ENCODE measurements at places on chromosomes 3 and 15.

DNA sequence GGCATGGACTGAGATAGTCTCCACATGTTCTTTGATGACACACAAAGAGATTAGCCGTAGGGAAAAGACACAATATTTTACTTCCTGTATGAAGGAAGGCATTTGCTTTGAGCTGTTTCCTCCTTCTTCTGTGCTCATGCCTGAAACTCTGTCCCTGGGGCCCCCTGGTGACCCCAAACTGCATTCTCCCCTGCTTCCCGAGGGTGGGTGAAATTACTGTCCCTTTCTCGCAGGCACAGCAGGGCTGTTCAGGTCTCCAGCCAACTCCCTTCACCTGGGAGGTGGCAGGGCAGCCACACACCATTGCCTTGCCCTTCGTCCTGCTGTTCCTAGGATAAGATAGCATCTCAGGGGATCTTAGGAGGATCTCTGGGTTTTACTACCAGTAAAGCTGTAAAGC is 79.2 kb downstream of the GABRG3 start:
- no peak for DNase-seq

DNA sequence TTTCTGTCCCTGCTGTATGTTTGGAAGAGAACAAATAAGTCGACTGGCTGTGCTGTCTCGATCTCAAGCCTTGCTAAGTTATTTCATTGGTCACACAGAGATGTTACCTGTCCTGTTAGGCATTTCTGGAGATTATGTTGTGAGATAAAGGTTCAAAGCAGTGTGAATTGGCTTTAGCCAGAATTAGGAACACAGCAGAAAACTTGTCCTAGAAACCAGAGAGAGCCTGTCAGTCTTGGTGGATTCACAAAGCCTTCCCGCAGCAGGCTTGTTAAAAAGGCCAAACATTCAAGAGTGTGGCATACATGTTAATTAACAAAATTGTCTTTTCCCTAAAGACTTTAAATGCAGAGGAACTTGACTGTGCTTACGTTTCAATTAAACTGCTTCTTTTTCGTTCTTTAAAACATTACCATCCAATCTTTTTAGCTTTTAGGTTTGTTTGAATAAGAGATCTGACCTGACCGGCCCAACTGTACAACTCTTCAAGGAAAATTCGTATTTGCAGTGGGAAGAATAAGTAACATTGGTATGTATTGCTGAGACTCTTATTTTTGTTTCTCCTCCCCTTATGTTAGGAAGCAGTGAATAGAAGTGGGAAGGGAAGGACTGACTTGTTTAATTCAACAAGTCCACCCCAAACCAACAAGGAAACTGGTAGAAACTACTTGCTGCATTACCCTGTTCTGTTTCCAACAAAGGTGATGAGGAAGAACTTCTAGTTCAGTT is 25.2 kb downstream of the ABHD2 start:
- DNase-seq: no peak

DNA sequence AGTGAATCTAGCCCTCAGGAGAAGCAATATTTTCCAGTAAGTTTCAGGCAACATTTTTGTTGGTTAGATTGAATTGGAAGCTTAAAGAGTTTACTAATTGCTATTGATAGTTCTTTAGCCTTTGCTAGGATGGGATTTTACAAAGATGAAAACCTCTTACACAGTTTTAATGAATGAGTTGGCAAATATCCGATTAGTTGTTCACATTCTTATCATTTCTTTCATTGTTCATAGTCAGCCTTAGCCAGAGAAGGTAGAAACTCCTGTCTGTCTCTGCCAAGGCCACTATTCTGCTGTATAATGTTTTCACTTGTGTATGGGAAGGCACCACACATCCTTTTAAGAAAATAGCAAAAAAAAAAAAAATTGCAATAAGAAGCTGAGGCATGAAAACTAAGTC is 222.0 kb upstream of the MANF start:
- DNase-seq: no peak

- no peak for DNase-seq
Measured at GRCh38 chr3:120111898-120112297, 17.7 kb upstream of the GSK3B start.

- no peak for DNase-seq
Measured at GRCh38 chr3:182570946-182571594, 222.2 kb upstream of the ATP11B start.

DNA sequence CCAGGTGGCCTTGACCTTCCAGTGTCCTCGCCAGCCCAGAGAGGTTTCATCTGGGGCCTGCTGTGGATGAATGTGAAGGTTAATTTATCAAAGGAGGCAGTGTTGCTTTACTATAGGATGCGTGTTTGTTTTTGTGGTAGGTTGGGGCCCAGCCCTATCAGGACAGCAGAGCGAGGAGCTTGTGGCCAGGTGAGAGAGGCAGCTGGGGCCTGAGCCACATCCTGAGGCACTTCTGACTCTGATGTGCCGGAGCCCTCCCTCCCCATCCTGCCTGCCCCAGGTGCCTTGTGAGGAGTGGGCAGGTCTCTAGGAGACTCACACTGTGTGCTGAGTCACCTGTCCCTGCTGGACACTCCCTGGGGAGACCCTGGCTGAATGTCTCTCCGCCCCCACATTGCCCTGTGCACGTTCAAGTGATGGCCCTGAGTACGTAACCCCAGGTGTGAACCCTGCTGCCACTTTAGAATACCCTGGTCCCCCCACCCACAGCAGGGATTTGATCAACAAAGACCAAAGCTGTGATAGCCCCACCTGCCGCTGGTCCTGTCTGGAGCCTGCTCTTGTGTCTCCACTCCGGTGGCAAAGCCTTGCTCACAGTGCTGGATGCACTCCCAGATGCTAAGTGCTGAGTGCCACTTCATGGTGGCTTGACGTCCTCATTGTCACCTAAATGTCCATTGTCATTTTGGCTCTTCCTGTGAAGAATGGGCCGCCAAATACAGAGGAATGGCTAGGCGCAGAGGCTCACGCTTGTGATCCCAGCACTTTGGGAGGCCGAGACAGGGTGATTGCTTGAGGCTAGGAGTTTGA is 16.0 kb downstream of the FBLN2 start:
- DNase-seq: no peak

DNA sequence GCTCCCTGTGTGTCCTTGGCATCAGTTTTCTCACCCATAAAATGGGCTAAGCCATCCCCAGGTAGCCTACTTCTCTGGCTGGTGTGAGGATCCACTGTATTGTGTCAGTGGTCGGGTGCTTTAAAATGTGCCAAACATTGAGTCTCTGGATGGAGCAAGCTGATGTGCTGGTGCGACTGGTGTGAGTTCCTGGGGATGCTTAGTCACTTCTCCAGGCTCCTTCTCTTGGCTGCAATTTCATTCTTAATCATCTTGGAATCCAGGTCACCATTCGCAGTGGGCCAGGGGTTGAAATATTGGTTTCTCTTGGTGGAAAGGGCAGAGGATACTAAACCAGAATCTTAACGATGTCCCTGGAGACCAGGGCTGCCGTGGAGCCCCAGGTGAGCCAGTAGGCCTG is 29.3 kb downstream of the SCN5A start:
- DNase-seq: no peak

- DNase-seq: no peak
Measured at GRCh38 chr3:156271508-156271907, 151.1 kb downstream of the KCNAB1 start.

DNA sequence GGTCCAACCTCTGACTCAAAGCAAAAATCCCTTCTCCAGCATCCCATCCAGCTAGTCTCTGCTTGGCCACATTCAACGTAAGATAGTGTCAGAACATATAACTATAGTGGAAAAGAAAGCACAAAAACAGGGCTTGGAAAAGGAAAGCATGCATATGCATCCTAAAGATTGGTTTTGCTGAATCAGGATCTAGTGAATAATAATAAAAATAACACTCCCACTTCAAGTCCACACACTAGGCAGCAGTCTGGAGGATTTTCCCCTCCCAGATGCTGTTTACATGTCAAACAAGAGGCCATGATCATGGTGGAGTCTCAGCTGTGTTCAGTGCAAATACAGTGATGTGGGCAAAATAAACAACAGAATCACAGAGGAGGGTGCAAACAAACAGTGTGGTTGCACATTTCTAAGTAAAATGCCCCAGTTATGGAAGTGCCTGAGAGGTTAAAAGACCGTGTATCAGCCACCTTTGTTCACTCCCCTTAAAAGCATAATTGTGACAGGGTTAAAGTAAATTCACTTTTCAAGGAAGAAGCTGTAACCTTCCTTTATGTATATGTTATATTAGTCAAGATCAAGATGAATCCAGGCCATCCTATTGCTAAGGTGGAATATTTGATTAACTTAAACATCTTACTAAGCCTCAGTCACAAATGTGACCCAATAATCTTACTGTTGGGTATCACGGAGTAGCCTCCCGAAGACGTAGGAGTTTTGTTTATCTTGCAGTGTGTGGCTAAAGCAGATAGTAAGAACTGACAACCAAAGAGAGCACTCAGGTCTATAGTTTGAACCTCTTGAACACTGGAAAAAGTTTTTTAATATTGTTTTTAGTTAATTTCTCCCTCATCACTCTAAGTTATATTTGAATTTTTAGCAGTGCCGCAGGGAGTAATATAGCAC is 424.5 kb downstream of the SOX2 start:
- no peak for DNase-seq

GRCh38 chr3:81732642-81733041 is 28.8 kb downstream of the GBE1 start:
- no peak for DNase-seq

- DNase-seq: no peak
Measured at GRCh38 chr3:42653560-42654330, at the start of gene ZBTB47. Gene ZBTB47, plus strand, starts transcription at chr3:42653697. Its CDS starts 4,659 bp downstream, at chr3:42658356.

GRCh38 chr3:128281461-128282367 is 128.4 kb downstream of the EEFSEC start:
- DNase-seq: no peak

GRCh38 chr15:74816624-74817369 is 4.2 kb downstream of the LMAN1L start:
- DNase-seq: no peak

DNA sequence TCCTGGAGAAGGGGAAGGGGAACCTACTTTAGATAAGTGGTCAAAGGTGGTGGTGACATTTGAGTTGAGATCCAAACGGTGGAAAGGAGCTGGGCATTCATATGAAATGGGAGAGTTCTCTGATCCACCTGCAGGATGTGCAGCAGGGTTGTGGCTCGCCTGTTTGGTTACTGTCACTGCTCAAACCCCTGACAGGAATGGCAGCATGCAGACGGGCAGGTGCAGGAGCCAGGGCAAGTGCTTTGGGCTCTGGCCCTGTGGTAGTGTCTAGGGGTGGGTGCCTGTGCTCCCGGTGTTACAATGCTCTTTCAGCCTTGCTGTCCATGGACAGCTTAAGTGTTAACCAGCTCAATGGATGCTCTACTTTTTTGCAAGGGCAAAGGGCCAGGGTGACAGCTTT is 18.5 kb downstream of the PAQR9 start:
- no peak for DNase-seq

GRCh38 chr15:57090496-57090859 is 172.0 kb downstream of the TCF12 start:
- no peak for DNase-seq

DNA sequence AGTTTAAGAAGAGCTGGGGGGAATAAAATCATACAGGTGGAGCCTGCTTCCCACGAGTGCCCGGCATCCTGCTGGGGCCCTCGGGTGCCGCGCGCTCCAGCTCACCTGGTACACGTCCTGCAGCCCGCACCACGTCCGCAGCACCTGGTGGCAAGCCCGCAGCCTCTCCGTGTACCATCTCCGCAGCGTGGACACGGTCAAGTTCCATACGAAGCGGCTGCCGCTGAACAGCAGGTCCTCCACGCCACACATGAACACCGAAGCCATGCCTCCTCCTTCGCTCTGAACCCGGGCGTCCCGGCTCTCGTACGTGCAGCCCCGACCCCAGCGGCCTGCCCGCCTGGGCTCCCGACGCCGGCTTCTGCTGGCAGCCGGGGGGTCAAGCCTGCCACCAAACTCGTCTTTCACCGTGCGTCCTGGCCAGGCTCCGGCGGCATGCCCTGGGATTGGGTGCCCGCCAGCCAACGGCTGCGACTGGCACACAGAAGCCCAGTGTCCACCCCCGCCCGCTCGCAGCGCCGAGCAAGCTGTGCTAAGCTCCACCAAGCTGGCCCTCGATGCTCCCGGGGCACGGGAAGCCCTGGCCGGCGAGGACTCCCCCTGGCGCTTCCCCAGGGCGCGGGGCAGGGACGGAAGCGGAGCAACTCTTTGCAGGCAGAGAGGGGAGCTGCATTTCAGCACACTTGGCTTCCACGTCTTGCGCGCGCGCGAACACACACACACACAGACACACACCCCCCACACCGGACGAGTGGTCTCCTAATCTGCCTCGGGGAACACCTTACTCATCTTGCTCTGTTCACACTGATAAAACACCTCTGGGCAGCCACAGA is at the start of gene FRMD4B:
Gene FRMD4B (minus strand): TSS at position 366 of the 833 bp plus-strand sequence. CDS start 99 bp downstream, at position 267.
- DNase-seq: peak; percentile 5

- DNase-seq: no peak
Measured at GRCh38 chr15:92728266-92728665, 72.7 kb upstream of the FAM174B start.

- no peak for DNase-seq
Measured at GRCh38 chr3:103904991-103905390, 1461.7 kb upstream of the ALCAM start.

- DNase-seq: no peak
Measured at GRCh38 chr3:111362381-111363009, 179.5 kb upstream of the CD96 start.

GRCh38 chr3:128523591-128523990 is 30.6 kb upstream of the GATA2 start:
- no peak for DNase-seq

DNA sequence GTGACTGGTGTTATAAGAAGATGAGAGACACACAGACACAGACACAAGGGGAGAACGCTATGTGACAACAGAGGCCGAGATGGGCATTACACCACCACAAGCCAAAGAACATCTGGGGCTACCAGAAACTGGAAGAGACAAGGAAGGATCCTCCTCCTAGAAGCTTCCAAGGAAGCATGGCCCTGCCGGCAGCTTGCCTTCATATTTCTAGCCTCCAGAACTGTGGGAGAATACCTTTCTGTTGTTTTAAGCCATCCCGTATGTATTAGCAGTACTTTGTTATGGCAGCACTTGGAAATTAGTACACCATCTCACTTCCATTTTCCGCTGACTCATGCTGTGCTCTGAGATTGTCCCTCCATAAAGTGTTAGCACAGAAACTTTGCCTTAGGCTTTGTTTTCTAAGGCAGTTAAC is 38.7 kb upstream of the CA12 start:
- no peak for DNase-seq

GRCh38 chr3:87895983-87896382 is 162.8 kb downstream of the CGGBP1 start:
- no peak for DNase-seq

- DNase-seq: no peak
Measured at GRCh38 chr3:65632414-65632813, 406.3 kb downstream of the MAGI1 start.

- DNase-seq: no peak
Measured at GRCh38 chr3:138114988-138115971, at the start of gene DZIP1L. Gene DZIP1L, minus strand, starts transcription at chr3:138115608. Its CDS starts 11,637 bp downstream, at chr3:138103971.

Data from activated CD4-positive, alpha-beta T cell treated with anti-CD3 and anti-CD28 coated beads for 4 hours (primary cell).